ENCODE measurements at places on chromosomes 6 and 20.

- DNase-seq: no peak
Measured at GRCh38 chr6:168102315-168102985, 23.4 kb upstream of the FRMD1 start.

DNA sequence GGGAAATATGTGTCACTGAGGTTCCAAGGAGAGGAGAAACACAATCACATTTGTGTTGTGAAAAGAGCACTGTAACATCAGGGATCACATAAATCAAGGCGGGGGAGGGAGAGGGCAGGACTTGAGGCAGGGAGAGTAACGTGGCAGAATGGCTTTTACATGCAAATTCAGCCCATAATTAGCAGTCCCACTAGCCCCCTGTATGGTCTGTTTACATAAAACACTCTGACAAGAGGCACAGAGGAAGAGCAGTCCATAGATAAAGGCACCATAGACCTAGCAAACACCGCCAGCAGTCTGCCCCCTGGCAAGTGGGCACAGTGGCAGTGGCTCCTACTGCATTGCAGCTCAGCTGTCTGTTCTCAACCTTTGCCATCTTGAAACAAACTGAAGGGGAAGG, 82.7 kb downstream of the LYRM2 start:
- no peak for DNase-seq

- no peak for DNase-seq
Measured at GRCh38 chr20:63772781-63773518, 33.4 kb downstream of the SLC2A4RG start.

- no peak for DNase-seq
Measured at GRCh38 chr20:11952639-11953038, 34.9 kb downstream of the BTBD3 start.

GRCh38 chr20:59518881-59519706, 85.2 kb upstream of the PHACTR3 start:
- DNase-seq: no peak

GRCh38 chr6:68776354-68776753, 141.3 kb downstream of the ADGRB3 start:
- DNase-seq: no peak
